Aorta (tissue), 5 donors: ENCODE measurements at places on chromosomes 2 and 18. TPM values are rescaled to one million over a fixed set of nuclear protein-coding genes. Genes with fewer than 3 reads are reported as not detected.

Gene HRH4
- polyA plus RNA-seq = not detected

Gene NT5C1B
- polyA plus RNA-seq = not detected

Gene NABP1
- polyA plus RNA-seq = 6.0 TPM

Gene CNDP1
- 5.4 TPM for polyA plus RNA-seq

Gene TBR1
- not detected for polyA plus RNA-seq

Gene CAD
- 16.9 TPM for polyA plus RNA-seq

Gene RRM2
- 0.23 TPM for polyA plus RNA-seq

Gene PPP3R1
- polyA plus RNA-seq = 16.6 TPM

Gene UGT1A3
- not detected for polyA plus RNA-seq
